Activated CD4-positive, alpha-beta T cell treated with anti-CD3 and anti-CD28 coated beads for 4 hours (primary cell): ENCODE measurements at places on chromosomes 4 and X.

GRCh38 chr4:174437324-174437723 lies 85.0 kb downstream of the HPGD start:
- DNase-seq: no peak

DNA sequence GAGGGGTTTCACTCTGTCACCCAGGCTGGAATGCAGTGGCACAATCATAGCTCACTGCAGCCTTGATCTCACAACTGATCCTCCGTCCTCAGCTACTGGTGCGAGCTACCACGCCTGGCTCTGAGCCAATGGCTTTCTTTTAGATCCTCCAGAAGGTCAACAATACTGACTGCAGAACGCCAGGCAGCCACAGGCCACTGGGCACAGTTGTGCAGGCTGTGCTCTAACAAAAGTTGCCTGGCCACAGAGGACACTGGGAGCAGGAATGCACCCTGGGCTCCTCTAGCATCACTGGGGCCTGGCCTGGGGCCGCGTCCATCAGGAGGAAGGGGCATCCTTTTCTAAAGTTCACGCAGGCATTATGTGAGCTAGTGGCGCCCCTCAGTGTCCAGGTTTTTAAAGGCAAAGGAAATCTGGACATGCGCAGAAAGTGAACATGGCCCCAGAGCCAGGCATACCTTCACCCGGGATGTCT lies 14.9 kb upstream of the PORCN start:
- no peak for DNase-seq

DNA sequence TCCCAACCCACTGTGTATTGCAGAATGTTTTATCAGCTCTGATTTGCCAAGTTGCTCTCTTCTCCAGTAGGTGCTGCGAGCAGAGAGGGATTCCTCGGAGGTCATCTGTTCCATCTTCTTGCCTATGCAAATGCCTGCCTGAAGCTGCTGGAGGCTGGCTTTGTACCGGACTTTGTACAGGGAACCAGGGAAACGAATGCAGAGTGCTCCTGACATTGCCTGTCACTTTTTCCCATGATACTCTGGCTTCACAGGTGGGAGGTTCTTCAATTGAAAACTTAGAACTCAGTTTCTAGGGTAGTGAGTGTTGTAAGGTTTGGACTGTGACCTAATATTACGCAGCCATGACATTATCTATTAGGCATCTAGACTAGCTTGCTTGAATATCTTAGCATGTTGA lies 24.9 kb downstream of the AR start:
- no peak for DNase-seq

DNA sequence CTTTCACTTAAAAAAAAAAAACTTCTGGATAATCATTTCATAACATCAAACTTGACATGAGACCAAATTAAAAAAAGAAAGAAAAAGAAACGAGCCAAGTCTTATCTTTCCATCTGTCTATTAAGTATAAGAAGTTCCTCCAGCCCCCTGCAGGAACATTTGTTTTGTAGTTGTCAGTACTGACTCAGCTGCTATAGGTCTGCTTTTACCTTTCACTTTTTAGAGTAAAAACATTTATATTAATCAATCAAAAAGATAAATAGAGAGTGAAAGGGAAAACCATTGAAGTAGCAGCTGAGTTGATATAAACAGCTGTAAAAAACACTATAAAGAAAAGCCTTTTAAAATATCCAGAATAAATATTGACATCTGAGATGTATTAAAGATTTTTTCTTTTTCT lies 46.1 kb downstream of the CCDC158 start:
- no peak for DNase-seq

- no peak for DNase-seq
These were observed 37.0 kb downstream of the NPY5R start for GRCh38 chr4:163380703-163381102.

DNA sequence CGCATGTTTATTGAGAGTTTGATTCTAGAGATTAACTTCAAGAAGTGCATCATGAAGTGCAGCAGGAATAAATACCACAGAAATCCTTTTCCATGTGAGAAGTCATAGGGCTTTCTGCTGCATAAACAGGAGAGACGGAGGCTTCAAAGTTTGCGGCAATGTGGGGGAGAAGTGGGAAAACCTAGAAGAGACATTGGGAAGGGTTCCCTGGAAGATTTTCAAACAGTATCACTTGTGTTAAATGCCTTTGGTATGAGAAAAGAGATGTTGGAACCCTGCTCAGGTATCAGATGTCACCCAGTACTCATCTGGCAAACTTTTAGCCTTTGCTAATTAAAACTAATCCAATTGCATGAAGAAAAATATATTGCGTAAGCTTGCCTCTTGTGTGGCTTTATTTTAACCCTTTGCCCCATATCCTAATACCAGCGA lies 15.4 kb downstream of the NHS start:
- DNase-seq: no peak

DNA sequence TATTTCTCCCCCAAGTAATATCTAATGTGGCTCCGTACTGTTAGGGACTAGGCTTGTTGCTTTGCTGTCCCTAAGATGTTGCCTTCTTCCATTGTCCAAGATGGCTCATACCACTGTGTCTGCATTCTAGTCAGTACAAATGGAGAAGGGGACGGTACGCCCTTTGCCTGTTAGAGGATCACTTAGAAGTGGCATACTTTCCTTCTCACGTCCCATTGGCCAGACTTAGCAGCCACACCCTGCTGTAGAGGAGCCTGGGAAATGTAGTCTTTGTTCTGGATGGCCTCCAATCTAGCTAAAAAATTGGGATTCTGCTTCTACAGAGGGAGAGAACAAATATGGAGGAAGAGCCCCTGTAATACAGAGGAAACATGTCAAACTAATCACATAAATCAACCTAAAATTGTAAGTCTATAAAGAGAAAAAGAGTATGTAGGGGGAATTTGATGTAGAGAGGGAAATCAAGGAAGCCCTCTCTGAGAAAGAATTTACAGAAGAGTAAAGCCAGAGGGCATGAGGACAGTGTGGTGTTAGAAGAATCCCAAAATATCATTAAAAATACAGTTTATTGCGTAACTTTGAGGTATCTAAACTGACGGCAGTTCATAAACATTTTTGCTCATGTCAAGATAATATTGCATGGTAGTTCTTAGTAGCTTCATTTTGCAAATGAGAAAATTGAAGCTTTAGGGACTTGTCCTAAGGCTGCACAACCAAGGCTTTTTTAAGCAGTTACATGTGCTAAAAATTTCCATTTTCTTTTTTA lies 15.1 kb downstream of the PRIMPOL start:
- DNase-seq: no peak

DNA sequence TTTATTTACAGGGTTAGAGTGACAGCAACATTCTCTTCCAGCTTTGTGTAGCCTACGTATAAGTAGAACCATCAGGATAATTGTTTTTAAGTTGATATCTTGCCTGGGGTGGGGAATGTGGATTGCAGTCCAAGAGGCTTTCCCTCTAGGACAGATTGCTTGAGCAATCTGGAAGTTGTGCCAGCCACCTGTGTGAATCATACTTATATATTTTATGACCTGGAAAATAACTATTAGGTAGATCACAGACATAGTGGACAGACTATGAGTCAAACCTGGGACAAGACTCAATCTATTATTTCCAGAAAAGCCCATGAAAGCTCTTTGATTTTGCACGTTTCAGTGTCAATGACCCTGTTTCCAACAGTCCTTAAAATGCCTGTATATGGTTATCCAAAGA lies 98.9 kb downstream of the TLL1 start:
- no peak for DNase-seq

DNA sequence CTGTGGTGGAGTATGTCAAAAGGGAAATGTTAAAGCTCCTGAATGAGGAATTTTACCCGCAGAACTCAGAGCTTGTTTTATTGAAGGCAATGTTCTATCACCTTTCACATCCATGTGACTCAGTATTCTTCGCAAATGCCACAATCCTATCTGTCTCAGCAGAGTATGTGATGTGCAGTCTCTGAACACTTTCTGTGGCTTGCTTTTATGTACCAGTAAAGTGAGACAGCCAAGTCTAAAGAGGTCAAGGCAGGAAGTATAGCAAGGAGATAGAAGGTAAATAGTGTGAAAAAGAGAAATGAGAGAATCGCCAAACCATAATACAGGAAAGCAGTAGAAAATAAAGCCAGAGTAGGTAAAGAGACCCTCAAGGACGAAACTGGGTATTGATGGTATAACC lies 515.8 kb downstream of the RAB28 start:
- DNase-seq: no peak

DNA sequence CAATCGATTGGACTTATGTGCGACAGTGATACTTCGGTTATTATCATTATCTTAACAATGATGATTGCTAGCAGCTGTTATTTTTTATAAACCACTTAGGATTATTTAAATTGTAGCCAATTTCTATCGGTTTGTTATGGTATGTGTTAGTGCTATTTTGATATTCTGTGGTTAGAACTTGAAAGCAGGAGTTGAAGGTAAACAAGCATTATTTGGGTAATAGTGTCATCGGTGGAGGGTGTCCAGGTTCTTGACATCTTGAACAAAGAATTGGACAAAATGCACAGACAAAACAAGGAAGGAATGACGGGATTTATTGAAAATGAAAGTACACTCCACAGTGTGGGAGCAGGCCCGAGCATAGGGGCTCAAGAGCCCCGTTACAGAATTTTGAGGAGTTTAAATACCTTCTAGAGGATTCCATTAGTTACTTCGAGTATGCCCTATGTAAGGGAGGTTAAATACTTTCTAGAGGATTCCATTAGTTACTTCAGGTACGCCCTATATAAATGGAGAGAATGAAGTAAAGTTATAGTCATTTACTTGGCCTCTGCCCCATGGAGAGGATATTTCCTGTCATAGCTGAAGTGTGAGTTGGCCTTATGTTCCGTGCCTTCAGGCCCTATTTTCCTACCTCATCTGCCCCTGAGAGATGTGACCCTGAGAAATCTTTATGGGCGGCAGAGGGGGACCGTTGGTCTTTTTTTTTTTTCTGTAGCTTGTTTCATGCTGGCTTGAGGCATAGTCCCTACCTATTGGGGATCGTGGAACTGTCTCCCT lies 13.1 kb downstream of the MOB1B start:
- DNase-seq: no peak
